Stimulated activated CD8-positive, alpha-beta memory T cell treated with anti-CD3 and anti-CD28 coated beads, Interleukin-4, amount 100 ng/mL, for 4 hours (primary cell): ENCODE measurements at places on chromosomes 2 and 18.

DNA sequence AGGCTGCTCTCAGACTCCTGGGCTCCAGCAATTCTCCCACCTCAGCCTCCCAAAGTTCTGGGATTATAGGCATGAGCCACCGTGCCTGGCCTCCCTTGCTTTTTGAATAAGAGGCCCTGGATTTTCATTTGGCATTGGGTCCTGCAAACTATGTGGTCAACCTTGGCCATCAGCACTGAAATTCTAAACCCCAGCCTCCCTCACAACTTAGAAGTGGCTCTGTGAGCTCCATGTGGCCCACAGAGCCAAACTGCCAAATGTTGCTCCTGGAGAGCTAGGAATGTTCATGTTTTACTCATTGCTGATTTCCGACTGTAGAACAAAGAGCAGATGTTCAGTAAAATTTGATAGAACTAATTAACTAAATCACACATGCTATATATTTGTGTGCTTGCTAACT lies 210.6 kb upstream of the AGAP1 start:
- no peak for DNase-seq

GRCh38 chr2:55914786-55915185 lies 8.8 kb downstream of the EFEMP1 start:
- DNase-seq = no peak

- DNase-seq = no peak
Observed at GRCh38 chr2:145110668-145111356, 590.9 kb upstream of the ZEB2 start.

GRCh38 chr2:84823788-84824187 lies 57.1 kb downstream of the TRABD2A start:
- DNase-seq = no peak

GRCh38 chr2:188292348-188293239 lies 920 bp downstream of the GULP1 start:
- DNase-seq = no peak

DNA sequence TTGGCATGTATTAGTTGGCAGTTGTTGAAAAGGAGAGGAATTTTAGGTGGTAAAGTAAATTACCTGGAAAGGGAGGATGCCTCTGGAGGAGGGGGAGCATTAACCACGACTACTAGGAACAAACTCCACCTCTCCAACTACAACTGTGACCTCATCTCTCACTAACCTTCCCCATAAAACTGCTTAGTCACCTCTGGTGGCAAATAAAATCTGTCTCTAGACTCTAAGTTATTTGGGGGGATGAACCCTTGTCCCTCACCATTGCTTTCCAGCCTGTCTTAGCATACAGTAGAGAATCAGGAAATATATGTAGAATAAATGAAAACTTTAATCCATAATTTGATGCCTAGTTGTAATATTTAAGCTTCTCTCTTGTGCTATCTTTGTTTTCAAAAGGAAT lies 27.6 kb upstream of the MYO1B start:
- no peak for DNase-seq

GRCh38 chr2:232647261-232647660 lies 13.9 kb downstream of the EFHD1 start:
- DNase-seq = no peak

- DNase-seq = no peak
Observed at GRCh38 chr2:239227661-239228371, 173.0 kb downstream of the HDAC4 start.

DNA sequence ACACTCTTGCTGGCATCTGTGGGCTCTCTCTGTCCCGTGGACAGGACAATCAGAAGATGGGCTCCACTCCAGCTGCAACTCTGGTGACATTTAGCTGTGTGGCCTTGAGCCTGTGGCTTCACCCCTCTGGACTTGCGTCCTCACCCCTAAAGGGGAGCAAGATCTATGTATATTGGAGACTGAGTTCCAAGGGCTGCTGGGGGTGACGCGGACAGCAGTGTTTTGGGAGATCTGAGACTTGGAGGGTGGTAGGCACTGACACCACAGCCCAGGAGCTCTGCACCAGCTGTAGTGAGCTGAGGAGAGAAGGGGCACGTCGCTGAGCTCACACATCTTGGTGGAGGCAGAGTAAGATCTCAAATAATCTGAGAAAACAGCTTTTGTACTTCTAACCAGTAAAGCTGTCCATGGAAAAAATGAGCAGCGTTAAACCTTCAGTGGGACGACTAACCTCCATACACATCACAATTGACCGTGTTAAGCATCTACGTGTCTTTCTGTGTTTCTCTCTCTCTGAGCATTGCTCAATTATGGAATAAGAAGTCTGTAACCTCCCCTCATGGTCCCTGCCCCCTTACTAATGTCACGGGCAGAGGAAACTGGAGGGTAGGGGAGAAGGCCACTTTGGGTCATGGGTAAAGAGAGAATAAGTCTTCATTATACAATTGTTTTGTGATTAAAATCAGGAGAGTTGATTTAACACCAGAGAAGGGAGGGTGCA lies 85.8 kb downstream of the SH3RF3 start:
- no peak for DNase-seq

GRCh38 chr18:2655954-2656236 lies 369 bp downstream of the SMCHD1 start:
- no peak for DNase-seq

DNA sequence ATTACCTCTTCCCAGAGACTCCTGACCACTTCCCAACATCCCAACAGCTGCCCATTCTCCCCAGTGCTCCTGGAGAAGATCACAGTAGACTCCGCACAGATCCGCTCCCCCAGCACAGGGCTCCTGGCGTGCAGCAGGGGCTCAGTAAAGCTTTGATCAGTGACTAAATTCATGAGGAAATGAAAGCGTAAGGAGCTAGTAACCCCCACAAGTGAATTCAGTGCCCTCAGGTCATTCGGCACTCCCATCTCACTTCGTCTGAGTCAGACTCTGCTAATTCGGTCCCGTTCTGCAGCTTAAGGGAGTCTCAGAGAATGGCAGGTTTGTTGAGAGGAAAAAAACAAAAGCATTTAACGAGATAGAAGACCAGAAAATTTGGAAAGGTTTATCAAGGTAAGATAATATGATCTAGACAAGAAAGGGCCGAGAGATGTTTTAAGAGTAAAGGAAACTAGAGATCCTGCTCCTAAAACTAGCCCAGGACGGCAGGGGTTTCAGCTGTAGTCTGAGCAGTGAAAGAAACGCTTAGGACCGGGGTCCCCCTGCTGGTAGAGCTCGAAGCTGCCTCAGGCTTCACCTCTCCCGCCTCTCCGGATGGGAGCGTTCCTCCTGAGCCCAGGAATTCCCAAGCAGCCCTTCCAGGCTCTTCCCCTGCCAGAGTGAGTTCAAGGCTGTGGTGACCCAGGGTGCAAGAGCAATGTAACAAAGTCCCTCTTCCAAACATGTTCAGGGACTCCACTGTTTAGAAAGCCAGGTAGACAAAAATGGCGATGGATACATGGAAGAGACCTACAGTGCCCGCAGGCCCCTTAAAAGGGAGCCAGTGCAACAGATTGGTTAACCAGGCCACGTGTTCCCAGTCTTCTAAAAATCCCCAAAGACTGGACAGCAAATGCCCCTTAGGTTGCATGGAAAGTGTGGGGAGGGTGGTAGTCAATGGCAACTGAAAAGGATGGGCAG lies 127.3 kb downstream of the DNER start:
- DNase-seq = no peak

- DNase-seq = no peak
Observed at GRCh38 chr2:11745613-11746375, 638 bp upstream of the LPIN1 start.

GRCh38 chr2:64101141-64101591 lies 43.1 kb downstream of the PELI1 start:
- DNase-seq = no peak

DNA sequence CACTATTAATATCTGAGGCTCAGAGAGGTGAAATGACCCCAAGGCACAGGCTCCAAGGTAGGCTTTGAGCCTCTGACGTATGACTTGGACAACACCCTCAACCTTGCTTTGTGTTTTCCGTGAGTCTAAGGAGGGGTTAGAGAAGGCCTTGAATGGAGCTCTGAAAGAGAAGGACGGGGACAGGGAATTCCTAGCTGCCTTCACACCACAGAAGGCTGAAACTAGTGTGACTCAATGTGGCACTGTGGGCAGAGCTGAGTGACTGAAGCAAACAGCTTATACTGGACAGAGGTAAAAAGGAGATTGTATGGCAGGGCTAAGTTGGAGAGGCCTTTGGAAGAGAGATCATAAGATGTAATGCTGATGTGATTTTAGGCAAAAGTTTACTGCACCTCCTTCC lies 3.5 kb upstream of the NCK2 start:
- DNase-seq = no peak

GRCh38 chr2:2837746-2838547 lies 506.9 kb upstream of the MYT1L start:
- DNase-seq = no peak

GRCh38 chr2:190791976-190792575 lies 88.5 kb upstream of the GLS start:
- no peak for DNase-seq

DNA sequence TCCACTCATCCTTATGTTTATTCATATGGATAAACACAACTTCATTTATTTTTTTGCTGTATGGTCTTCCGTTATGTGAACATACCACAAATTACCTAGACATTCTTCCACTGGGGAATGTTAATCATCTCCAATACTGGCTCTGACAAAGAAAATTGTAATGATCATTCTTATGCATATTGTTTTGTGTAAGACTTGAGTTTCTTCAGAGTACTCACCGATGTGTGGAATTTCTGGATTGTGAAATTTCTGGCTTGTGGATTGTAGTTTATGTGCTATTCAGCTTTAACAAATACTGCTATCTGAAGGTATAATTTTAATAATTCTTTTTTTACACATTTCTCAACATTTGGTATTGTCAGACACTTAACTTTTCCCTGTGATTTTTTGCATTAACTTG lies 212.2 kb upstream of the THUMPD2 start:
- DNase-seq = no peak

DNA sequence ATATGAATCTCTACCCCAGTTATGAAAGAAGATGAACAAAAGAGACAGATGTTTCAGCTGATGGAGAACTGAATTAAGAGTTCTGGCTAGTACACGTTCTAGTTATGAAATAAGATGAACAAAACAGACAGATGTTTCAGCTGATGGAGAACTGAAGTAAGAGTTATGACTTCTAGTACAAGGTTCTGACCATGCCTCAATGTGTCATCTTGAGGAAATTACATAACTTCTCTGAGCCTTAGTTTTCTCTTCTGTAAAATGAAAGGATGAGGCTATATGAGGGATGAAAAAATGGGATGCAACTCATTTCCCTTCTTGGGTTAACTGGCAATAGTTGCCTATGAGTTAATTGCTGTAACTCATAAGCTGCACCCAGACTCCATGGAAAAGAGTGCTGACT lies 92.9 kb upstream of the WDR75 start:
- no peak for DNase-seq

GRCh38 chr2:71477231-71477691 lies 23.9 kb downstream of the DYSF start:
- DNase-seq = no peak

- peak; percentile 61 for DNase-seq
Observed at GRCh38 chr2:43218702-43219382, 7.6 kb downstream of the ZFP36L2 start.

- DNase-seq = no peak
Observed at GRCh38 chr2:219423652-219424377, 5.6 kb downstream of the DES start.

GRCh38 chr18:31101183-31102024 lies 817 bp downstream of the DSC2 start:
- DNase-seq = no peak

DNA sequence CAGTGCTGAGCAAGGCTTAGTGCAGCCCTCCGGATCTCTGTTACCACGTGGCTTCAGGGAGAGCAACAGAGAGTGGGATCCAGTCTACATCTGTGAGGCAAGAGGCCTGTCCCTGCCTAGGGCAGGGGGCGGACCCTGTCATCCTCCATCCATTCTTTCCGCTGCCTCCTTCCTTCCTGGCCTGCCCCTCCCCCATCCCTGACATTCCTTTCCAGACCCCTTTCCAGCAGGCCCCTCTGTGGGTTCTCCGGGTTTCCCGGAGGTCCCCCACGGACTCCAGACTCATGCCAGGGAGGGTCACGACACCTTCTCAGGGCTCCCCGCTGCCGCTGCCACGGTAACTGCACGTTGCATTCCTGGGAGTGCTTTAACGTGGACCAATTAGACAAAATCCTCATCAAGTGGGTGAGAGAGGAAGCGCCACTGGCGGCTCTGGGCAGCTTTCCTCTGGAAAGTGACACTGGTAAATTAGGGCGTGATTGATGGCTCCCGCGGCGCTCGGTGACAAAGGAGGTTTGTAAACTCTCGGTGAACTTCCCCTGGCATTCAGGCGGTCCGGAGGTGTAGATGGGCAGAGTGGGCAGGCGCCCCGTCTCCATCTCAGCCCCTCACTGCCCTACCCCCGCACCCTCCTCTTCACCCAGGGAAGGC lies 11.4 kb downstream of the ATOH8 start:
- no peak for DNase-seq

GRCh38 chr2:24402242-24403097 lies 42.1 kb upstream of the ITSN2 start:
- DNase-seq = no peak

DNA sequence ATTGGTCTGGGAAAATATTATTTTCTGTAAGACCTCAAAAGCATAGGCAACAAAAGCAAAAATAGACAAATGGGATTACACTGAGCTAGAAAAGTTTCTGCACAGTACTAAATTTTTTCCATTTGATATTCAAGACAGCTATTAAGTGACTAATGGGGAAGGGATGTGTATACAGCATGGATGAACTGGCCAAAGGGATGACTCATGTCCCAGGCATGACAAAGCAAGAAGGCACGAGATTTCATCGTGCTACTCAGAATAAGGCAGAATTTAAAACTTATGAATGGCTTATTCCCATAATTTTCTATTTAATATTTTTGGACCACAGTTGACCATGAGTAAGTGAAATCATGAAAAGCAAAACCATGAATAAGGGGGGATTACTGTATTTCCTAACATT lies 1250.1 kb upstream of the GYPC start:
- DNase-seq = no peak

- DNase-seq = no peak
Observed at GRCh38 chr2:32965523-32966171, 18.9 kb downstream of the LTBP1 start.

DNA sequence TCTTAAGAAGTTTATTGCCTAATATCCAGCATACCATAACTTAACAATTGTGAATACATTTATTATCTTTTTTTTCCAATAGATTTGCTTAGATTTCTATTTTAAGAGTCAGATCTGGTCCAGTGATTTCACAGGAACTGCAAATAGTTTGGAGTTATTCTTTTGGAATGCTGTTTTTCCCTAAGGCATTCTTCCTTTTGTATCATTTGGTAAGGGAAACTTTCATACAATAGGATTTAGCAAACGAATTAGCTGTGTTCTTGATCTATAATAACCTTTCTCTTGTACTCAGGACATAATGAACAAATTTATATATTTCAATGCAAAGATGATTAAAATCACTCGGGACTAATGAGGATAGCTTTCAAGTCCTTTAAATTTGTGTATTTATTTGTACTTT lies 201.6 kb downstream of the ERBB4 start:
- no peak for DNase-seq
